H9 (cell line): ENCODE measurements at places on chromosomes 7 and 10.

DNA sequence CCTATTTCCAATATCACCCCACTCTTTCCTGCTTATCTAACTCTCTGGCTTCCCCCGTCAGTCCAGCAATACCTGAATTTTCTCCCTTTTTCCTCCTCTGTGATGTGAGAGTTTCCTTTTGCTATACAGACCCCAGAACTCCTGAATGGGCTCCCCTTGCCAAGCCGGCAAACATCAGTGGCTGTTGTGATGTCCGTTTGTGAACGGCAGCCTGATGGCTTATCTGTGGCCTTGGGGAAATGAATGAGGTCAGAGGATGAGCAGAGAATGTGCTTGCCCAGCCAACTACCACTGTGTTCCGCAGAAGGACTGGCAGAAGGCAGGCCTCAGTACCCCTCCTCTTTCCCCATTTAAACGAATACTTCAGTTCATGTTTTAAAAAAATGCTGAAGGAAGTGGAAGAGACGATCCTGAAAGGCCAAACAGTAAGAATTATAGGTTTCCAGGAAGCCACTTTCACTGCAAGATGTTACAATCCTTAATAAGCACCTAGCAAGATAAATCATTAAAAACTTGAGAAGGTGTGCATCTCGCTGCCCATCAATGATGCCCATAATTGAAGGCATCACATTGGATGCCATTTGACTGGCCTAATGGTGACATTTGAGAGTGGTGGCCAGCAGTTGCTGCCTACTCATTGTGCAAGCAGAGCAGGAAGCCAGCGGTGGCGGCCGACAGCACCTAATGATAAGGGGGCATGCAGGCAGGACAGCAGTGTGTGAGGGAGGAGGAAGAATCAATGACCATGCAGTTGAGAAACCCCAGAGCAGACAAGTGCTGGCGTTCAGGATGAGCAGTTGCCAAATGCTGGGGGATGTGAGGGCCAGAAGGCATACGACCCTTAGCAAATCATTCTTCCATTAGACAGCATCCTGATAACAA lies 31.5 kb downstream of the SLC18A2 start:
- no peak for DNase-seq

DNA sequence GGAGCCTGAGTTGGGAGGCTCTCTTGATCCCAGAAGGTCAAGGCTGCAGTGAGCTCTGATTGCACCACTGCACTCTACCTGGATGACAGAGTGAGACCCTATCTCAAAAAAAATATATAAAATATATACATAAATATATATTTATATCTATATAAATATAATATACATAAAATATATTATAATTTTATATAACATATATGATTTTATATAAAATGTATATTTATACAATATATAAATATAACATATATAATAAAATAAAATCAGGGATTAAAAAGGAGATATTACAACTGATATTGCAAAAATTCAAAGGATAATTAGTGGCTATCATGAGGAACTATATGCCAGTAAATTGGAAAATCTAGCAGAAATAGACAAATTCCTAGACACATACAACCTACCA lies 353.5 kb upstream of the HPS1 start:
- no peak for DNase-seq

DNA sequence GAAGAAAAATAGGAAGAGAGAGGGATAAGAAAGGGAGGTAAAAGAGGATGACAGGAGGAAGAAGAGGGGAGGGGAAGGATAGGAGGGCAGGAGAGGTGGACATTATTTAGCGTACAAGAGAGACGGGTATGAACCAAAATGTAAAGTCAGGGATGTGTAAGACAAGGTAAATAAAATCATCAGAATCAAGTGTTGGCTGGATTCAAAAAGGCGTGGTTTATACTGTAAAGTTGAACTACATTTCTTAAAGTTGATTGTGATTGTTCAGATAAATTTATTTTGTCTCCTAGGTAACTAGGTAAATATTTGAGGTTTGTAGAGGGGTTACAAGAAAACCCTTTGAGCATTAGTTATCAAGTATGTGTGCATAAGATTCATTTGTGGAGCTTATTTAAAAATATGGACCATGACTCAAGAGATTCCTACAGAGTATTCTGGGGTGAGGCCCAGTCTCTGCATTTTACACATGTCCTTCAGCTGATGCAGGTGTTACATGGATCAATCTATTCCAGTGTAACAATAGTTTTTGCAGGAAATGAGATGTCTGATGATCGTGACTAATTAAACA lies 512.1 kb upstream of the MBL2 start:
- no peak for DNase-seq

DNA sequence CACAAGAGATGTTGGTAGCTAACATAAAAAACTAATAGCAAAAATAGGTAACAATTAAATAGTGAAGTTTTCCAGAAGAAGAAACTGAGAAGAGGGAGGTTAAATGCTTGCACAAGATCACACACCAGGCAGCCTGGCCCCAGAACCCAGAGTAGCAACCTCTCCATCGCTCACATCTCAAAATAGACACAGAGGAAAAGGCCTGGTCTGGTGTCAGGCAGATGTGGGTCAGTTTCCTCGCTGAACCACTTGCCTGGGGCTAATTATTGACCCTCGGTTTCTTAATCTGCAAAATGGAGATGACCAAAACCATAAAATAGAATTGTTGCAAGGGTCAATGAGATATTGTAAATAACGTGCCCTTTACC lies 44.5 kb upstream of the STK17A start:
- no peak for DNase-seq

DNA sequence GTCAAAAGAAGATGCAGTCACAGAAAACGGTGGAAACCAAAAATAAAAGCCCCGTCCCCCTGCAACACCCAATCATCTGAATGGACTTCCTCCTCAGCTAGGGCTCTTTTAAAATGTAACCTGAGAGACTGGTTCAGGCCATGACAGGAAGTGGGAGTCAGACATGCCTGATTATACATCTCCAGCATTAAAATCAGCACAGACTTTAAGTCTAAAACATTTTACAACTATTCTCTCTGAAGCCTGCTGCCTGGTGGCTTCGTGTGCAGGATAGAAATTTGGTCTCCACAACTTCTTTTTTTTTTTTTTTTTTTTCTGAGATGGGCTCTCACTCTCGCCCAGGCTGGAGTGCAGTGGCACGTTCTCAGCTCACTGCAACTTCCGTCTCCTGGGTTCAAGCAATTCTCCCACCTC lies 30.3 kb downstream of the HACD1 start:
- DNase-seq: no peak

GRCh38 chr7:120731271-120731670 lies 126.7 kb downstream of the TSPAN12 start:
- DNase-seq: no peak

DNA sequence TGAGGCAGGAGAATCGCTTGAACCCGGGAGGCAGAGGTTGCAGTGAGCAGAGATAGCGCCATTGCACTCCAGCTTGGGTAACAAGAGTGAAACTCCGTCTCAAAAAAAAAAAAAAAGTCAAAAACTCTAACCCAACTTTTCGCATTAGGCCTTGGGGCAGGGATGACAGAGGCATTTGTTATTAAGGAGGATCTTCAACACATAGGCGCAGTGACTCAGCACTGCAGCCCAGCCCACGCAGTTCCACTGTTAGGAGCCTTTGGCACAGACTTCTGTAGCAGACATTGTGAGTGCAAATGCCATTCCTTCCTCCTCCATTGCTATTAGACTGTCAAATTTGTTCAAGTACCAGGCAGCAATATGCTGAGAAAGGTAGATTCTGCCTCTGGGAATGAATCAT lies 43.1 kb upstream of the KLHL7 start:
- DNase-seq: no peak

GRCh38 chr10:88066319-88066718 lies 202.9 kb downstream of the PTEN start:
- no peak for DNase-seq

- DNase-seq: no peak
Measured at GRCh38 chr7:6242561-6242960, 29.9 kb downstream of the CYTH3 start.

DNA sequence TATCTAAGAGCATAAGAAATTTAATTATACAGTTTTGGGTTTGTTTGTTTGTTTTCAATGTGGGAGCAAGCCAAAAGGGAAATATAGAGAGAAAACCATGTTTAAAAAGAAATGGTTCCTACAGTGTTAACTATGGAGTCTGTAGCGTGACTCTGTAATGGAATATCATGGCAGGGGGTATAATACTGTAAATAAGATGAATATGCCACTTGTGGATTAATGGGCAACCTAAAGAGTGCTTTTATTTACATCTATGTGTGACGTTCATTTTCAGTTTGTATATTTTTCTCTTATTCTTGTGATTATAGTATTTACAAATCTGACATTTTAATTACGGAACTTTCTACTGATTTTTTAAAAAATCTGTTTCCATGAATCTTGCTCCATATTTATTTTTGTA lies 95.9 kb downstream of the POLL start:
- DNase-seq: no peak
